ENCODE measurements at places on chromosomes 13 and 19.

GRCh38 chr13:46386392-46387063 lies 524 bp downstream of the RUBCNL start:
- DNase-seq, result no peak

- no peak for DNase-seq
Observed at GRCh38 chr13:57784633-57785032, 153.1 kb downstream of the PCDH17 start.

GRCh38 chr13:110726726-110727125 lies 13.2 kb downstream of the ING1 start:
- DNase-seq, result peak; percentile 7

DNA sequence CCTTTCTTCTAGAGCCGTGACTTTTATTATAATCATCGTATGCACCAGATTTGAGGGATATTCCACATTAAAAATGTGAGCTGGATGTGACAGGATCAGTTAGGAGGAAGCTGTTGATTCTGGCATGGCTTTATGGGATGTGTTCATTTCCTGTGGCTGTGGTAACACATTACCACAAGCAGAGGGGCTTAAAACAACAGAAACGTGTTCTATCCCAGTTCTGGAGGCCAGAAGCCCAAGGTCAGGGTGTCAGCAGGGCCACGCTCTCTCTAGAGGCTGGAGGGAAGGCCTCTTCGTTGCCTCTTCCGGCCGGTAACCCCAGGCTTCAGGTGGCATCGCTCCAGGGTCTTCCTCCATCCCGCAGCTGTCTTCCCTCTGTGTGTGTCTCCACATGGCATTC lies 14.5 kb downstream of the MED25 start:
- DNase-seq, result no peak
